H4 (cell line): ENCODE measurements at places on chromosomes 12 and 14. TPM values are rescaled to one million over a fixed set of nuclear protein-coding genes. Genes with fewer than 3 reads are reported as not detected.

The PMCH gene
- total RNA-seq = not detected in 2 replicates

The TMPRSS12 gene
- not detected in 2 replicates for total RNA-seq

The CFAP54 gene
- 0.64 and 1.8 TPM in 2 replicates for total RNA-seq

- DNase-seq = peak; percentile 42
Observed at GRCh38 chr12:80598004-80598606, 109.3 kb upstream of the MYF6 start.

GRCh38 chr14:32571995-32572866 lies 243.1 kb downstream of the AKAP6 start:
- no peak for DNase-seq

The NRXN3 gene
- total RNA-seq = 0.37 and 0.39 TPM in 2 replicates

GRCh38 chr12:2679068-2679815 lies 115.5 kb upstream of the FKBP4 start:
- DNase-seq = no peak

- DNase-seq = no peak
Observed at GRCh38 chr12:105357162-105357691, 26.7 kb downstream of the C12orf75 start.

GRCh38 chr12:57854965-57855364 lies 8.4 kb upstream of the CTDSP2 start:
- no peak for DNase-seq

The KRT6A gene
- not detected in 2 replicates for total RNA-seq

GRCh38 chr14:101031721-101032120 lies 128.2 kb upstream of the RTL1 start:
- no peak for DNase-seq

GRCh38 chr12:121788176-121788818 lies 5.2 kb downstream of the RHOF start:
- no peak for DNase-seq

- peak; percentile 30 for DNase-seq
Observed at GRCh38 chr14:20278414-20278813, 27.3 kb downstream of the TTC5 start.

The PLEKHD1 gene
- 0.23 TPM in 1 of 2 replicates, not detected in the other for total RNA-seq

- no peak for DNase-seq
Observed at GRCh38 chr12:80745851-80746505, 29.3 kb downstream of the MYF5 start.

DNA sequence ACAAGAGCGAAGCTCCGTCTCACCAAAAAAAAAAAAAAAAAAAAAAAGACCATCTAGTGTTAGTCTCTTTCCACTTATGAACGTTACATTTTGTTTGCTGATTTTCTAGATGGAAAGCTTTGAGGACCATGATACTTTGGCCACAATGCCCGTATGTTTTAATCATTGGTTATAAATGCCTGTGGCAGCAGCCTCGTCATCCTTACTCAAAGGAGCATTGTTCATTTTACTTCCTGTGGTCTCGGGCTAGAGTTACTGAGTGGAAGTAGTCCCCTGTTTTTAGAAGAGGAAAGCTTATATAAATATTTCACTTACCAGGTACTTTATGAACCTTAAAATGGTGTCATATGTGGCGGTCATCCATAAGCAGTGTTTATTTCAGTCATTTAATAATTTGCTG lies 359.9 kb downstream of the AEBP2 start:
- peak; percentile 87 for DNase-seq

DNA sequence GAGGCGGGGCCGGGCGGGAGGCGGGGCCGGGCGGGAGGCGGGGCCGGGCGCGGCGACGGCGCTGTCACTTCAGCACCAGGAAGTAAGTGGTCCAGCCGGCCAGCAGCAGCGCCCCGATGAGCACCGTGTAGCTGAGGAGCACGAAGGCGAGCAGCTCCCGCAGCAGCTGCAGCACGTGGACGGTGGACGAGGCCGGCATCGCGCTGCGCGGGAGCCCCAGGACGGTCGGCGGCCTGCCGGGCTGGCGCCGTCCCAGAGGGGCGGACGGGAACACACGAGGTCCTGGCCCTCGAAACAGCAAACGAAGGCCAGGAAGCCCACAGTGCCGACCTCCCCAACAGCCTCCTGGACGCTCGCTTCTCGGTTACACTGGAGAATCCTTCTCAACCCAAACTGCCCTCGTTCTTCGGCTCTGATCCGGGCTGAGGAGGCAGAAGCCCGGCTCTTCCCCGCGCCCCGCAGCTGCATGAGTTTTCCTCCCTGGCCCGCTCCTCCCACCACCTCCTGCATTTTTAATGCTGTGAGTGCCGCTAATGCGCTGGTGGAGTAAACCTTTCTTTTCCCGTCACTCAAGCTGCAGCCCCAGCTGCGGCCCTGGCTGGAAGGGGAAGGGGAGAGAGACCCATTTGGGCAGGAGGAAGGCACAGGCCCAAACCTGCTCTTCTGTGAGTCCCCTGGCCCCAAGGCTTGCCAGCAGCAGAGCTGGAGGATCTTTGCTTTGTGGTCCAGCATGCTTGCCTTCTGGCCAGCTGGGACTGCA lies 694 bp upstream of the DIABLO start:
- DNase-seq = no peak

DNA sequence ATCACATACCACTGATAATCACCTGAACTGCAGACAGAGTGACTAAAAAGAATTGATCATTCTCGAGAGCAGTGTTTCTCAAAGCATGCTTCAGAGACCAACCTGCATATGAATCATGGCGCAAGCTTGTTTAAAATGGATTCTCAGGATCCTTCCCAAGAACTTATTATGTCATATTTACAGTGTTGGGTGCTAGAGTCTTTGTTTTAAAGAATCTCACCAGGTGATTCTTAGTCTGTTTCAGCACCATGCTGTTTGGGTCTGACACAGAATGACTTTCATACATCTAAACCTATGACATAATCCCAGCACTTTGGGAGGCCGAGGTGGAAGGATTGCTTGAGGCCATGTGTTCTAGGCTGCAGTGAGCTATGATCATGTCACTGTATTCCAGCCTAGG lies 31.3 kb upstream of the SSPN start:
- no peak for DNase-seq

The ISM2 gene
- not detected in 2 replicates for total RNA-seq

DNA sequence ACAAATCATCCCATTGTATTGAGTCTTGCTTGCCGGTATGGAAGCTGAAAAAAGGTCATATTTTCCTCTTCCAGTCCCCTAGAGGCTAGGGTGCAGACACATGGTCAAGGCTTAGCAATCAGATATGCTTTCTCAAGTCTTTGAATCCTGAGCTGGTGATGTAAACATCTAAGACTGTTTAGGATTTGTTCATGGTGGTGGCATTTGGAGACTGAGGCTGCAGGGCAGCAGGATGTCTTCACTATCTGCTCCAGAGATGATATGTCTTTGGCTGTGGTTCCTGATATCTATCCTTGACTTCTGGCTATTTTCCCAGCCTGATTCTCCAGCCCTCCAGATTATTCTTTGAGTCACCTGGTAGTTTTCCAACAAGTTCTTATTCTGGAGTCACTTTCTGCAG lies 50.5 kb upstream of the DACT1 start:
- no peak for DNase-seq

- peak; percentile 99 for DNase-seq
Observed at GRCh38 chr12:104219361-104219892, 3.8 kb downstream of the TXNRD1 start.

DNA sequence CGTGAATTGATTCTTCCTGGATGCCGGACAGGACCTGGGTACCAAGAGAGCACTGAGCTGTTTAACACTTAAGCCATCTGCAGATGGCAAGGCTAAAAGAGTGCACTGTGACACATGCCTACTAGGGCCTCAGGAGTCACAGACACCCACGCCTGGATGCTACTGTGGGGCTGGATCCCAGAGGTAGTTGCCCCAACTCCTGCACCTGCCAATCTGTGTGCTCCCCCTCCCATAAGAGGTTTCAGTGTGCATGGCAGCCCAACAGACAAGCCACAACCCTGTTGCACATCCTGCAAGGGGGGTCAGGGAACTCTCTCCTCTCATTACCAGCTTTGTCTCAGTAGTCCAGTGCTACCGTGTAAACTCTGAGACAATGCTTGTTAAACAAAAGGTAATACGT lies 169.0 kb downstream of the CEP128 start:
- DNase-seq = no peak

GRCh38 chr14:103402695-103403094 lies 17.5 kb downstream of the MARK3 start:
- DNase-seq = no peak

The DCTN2 gene
- total RNA-seq = 76.6 and 109 TPM in 2 replicates

The LBHD2 gene
- total RNA-seq = not detected in 2 replicates

- no peak for DNase-seq
Observed at GRCh38 chr14:57845802-57846531, 19.9 kb downstream of the SLC35F4 start.

The FGD4 gene
- total RNA-seq = 1.4 and 2.2 TPM in 2 replicates

DNA sequence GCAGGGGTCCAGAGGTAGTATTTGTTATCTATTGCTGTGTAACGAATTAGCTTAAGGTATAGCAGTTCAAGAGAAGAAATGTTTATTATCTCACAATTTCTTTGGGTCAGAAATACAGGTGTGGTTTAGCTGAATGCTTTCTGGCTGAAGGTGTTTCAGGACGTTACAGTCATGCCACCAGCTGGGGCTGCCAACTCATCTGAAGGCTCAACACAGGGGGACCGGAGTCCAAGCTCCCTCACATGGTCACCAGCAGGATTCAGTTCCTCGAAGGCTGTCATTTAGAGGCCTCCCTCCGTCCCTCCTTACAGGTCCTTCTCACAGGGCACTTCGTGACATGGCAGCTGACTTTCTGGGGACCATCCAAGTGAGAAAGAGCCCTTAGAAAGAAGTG lies 37.5 kb upstream of the SINHCAF start:
- no peak for DNase-seq

DNA sequence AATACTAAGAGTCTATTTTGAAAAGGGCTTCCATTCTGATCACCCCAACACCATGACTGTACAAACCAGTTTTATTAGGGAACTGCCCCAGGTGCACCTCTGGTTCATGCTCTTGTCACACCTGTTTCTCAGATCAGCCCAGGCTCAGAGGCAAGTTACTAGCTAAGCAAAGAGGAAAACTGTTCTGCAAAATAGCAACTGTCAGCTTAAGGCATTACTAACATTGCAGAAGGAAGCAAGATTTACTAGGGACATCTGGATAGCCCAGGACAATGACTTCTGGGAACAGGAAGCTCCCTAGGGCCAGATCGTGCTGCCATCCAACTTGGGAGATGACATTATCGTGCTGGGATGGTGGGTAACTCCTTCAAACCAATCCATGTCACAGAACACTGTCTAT lies 30.1 kb downstream of the ANAPC7 start:
- DNase-seq = no peak

- DNase-seq = no peak
Observed at GRCh38 chr12:120264904-120265472, 542 bp downstream of the PXN start.

The C12orf42 gene
- total RNA-seq = not detected in 2 replicates

The VRTN gene
- not detected in 2 replicates for total RNA-seq

DNA sequence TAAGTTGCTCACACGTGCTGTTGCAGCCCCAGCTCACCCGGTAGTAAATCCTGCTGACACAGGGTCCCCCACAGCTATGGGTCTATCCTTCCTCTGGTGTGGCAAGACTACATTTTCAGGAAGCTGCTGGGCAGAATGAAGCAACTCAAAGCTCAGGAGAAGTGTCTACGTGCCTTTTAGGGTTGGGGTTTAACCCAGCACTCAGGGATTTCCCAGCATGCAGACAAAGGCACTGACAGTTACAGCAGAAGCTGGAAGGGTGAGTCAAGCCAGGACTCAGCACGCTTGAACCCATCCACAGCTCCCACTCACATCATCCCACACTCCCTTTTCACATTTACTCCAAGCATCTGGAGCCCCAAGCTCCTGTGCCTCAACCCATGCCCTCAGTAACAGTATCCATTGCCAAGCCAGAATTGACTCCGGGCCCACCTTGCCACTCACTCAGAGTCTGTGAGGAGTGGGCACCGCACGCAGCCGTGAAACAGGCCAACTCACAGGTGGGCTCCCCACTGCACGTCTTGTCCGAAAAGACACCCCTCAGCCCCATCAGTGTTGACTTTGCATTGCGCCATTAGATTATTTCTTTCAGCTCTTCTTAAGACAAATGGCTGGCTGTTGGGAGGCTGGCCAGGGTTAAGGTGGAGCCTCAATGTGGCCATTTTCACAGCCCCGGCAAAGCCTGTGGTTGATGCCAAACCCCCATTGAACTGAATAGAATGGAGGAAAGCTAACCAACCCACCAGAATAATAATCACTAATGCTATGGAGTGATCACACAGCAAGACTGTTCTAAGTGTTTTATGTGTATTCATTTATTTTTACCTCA lies 59.6 kb downstream of the ZFP36L1 start:
- no peak for DNase-seq

- DNase-seq = no peak
Observed at GRCh38 chr14:56888274-56888673, 78.0 kb upstream of the OTX2 start.
